Immature natural killer cell (primary cell): ENCODE measurements at places on chromosomes 11 and 22. TPM values are rescaled to one million over a fixed set of nuclear protein-coding genes. Genes with fewer than 3 reads are reported as not detected.
A peak's percentile ranks its signal among the peaks of the same experiment; 100 is the strongest.

DNA sequence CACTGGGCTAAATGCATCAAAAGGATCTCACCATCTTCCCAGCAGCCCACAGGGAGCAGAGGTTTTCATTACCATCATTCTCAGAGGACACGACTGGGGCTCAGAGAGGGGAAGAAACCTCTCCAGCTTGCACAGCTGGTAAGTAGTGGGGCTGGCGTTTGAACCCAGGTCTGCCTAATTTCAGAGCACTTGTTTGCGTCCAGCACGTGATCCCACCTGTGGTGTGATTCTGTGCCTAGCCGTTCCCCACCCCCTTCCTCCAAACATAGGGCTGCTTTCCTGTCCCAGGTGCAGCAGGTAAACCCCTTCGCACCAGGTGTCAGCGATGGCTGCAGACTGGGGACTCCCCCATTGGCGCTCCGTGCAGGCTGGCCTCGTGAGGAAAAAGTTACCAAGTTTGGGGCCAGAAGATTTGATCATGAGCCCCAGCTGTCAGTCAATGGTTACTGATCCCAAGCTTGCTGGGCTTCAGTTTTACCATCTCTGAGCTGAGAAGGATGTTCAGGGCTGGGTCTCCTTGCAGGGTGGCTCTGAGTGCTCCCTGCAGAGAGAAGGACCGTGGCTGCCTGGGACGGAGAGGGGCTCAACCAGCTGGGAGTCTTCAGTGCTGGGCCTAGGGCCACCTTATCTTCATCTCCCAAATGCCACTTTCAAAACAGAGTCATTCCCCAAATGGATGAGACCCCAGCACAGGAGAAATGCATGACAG lies 445.6 kb downstream of the TBC1D22A start:
- H3K36me3 ChIP-seq = no peaks in the 10 kb centered on the region
- no peak for DNase-seq
- H3K27ac ChIP-seq = no peak overlapping the region
- H3K27me3 ChIP-seq = peaks cover 2% of the 10 kb centered on the region
- no peaks in the 10 kb centered on the region for H3K4me1 ChIP-seq
- H3K4me3 ChIP-seq = no peak overlapping the region

GRCh38 chr22:36546092-36546804 lies 17.3 kb upstream of the EIF3D start:
- DNase-seq = no peak
- peaks cover 13% of the 10 kb centered on the region for H3K27me3 ChIP-seq
- H3K4me3 ChIP-seq = no peak overlapping the region
- no peaks in the 10 kb centered on the region for H3K4me1 ChIP-seq
- H3K27ac ChIP-seq = no peak overlapping the region

- peaks cover 14% of the 10 kb centered on the region for H3K36me3 ChIP-seq
- no peak for DNase-seq
- H3K27me3 ChIP-seq = no peaks in the 10 kb centered on the region
- no peaks in the 10 kb centered on the region for H3K4me1 ChIP-seq
- no peak overlapping the region for H3K27ac ChIP-seq
- H3K4me3 ChIP-seq = no peak overlapping the region
Measured at GRCh38 chr22:37880668-37881440, 25.2 kb upstream of the MICALL1 start.

GRCh38 chr11:123560006-123560405 lies 94.4 kb downstream of the SCN3B start:
- peaks cover 2% of the 10 kb centered on the region for H3K27me3 ChIP-seq
- peak overlapping the region; percentile 91 for H3K4me3 ChIP-seq
- no peaks in the 10 kb centered on the region for H3K36me3 ChIP-seq
- H3K27ac ChIP-seq = peak overlapping the region; percentile 44
- H3K4me1 ChIP-seq = peaks cover 13% of the 10 kb centered on the region
- peak; percentile 12 for DNase-seq

DNA sequence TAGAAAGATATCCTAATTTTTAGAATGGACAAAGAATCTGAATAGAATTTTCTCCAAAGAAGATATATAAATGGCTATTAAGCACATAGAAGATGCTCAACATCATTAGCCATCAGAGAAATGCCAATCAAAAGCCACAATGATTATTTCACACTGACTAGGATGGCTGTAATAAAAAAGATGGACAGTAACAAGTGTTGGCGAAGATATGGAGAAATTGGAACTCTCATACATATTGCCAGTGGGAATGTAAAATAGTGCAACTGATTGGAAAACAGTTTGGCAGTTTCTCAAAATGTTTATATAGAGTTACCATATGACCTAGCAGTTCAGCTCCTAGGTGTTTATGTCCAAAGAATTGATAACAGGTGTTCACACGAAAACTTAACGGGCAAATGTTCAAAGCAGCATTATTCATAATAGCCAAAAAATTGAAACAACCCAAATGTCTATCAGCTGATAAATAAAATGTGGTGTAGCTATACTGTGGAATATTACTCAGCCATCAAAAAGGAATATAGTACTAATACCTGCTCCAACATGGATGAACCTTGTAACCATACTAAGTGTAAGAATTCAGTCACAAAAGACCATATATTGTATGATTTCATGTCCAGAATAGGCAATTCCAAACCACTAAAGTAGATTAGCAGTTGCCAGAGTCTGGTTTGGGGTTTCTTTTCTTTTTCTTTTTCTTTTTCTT lies 29.7 kb downstream of the ART5 start:
- H3K36me3 ChIP-seq = no peaks in the 10 kb centered on the region
- H3K27ac ChIP-seq = no peak overlapping the region
- peaks cover 11% of the 10 kb centered on the region for H3K4me1 ChIP-seq
- H3K27me3 ChIP-seq = peaks cover 3% of the 10 kb centered on the region
- DNase-seq = no peak
- no peak overlapping the region for H3K4me3 ChIP-seq

- no peak overlapping the region for H3K4me3 ChIP-seq
- no peak for DNase-seq
- H3K27me3 ChIP-seq = peaks cover 3% of the 10 kb centered on the region
- no peaks in the 10 kb centered on the region for H3K36me3 ChIP-seq
Measured at GRCh38 chr11:2839395-2839943, 46.1 kb downstream of the CDKN1C start.

GRCh38 chr22:38649841-38650522 lies 6.2 kb downstream of the FAM227A start:
- no peak overlapping the region for H3K4me3 ChIP-seq
- peaks cover 3% of the 10 kb centered on the region for H3K27me3 ChIP-seq
- DNase-seq = no peak
- H3K27ac ChIP-seq = no peak overlapping the region
- H3K36me3 ChIP-seq = no peaks in the 10 kb centered on the region
- H3K4me1 ChIP-seq = no peaks in the 10 kb centered on the region

GRCh38 chr11:28259177-28259843 lies 151.1 kb downstream of the METTL15 start:
- H3K27me3 ChIP-seq = peaks cover 4% of the 10 kb centered on the region
- no peak for DNase-seq
- peaks cover 4% of the 10 kb centered on the region for H3K4me1 ChIP-seq
- peaks cover 23% of the 10 kb centered on the region for H3K36me3 ChIP-seq
- H3K4me3 ChIP-seq = no peak overlapping the region

- peak; percentile 7 for DNase-seq
- no peaks in the 10 kb centered on the region for H3K36me3 ChIP-seq
- H3K27me3 ChIP-seq = peaks cover 12% of the 10 kb centered on the region
- H3K27ac ChIP-seq = no peak overlapping the region
- peaks cover 12% of the 10 kb centered on the region for H3K4me1 ChIP-seq
Measured at GRCh38 chr11:130037881-130038585, 31.7 kb upstream of the APLP2 start.

GRCh38 chr11:65381716-65382032 lies 772 bp downstream of the SLC25A45 start:
- no peak for DNase-seq
- H3K4me1 ChIP-seq = peaks cover 44% of the 10 kb centered on the region

DNA sequence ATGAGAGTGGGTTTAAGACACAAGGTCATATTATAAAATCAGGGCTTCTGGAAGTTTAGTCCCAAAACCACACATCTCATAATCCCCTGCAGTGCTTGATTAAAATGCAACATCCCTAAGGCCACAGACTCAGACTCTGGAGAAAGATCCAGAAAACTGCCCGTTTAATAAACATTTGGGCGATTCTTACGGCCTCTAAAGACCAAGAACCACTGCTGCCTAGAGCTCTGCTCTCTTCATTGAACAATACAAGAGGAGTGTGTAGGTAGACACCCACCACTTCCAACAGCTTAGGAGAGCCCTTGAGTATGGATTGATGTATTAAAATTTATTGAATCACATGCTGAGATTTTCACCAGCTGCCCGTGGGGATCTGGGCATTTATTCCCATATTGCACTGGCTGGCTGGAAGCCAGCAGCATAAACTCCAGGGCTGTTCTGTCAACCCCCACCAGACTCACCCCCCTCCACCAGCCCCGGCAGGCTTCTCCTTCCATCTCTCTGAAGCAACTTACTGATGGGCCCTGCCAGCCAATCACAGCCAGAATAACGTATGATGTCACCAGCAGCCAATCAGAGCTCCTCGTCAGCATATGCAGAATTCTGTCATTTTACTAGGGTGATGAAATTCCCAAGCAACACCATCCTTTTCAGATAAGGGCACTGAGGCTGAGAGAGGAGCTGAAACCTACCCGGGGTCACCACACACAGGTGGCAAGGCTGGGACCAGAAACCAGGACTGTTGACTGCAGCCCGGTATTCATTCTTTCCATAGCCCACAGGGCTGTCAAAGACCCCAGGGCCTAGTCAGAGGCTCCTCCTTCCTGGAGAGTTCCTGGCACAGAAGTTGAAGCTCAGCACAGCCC lies 749 bp upstream of the BEST1 start:
- no peak for DNase-seq
- no peaks in the 10 kb centered on the region for H3K4me1 ChIP-seq
- H3K27me3 ChIP-seq = peaks cover 2% of the 10 kb centered on the region
- no peak overlapping the region for H3K27ac ChIP-seq
- no peaks in the 10 kb centered on the region for H3K36me3 ChIP-seq

DNA sequence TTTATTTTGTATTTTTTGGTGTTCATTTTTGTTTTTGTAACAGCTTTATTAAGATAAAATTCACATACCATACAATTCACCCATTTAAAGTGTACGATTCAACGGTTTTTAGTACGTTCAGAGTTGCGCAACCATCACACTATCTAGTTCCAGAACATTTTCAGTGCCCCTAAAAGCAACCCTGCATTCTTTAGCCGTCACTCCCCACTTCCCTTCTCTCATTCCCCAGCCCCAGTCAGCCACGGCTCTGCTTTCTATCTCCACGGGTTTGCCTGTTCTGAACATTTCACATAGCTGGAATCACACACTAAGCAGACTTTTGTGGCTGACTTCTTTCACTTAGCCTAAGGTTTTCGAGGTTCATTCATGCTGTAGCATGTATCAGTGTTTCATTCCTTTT lies 9.6 kb upstream of the KCNQ1OT1 start:
- no peak for DNase-seq
- no peak overlapping the region for H3K4me3 ChIP-seq
- H3K27ac ChIP-seq = no peak overlapping the region
- H3K27me3 ChIP-seq = peaks cover 3% of the 10 kb centered on the region
- H3K36me3 ChIP-seq = no peaks in the 10 kb centered on the region

- no peak overlapping the region for H3K27ac ChIP-seq
- H3K4me1 ChIP-seq = no peaks in the 10 kb centered on the region
- peaks cover 13% of the 10 kb centered on the region for H3K36me3 ChIP-seq
- no peak overlapping the region for H3K4me3 ChIP-seq
- no peaks in the 10 kb centered on the region for H3K27me3 ChIP-seq
Measured at GRCh38 chr11:125663910-125664309, 16.7 kb downstream of the ACRV1 start.

DNA sequence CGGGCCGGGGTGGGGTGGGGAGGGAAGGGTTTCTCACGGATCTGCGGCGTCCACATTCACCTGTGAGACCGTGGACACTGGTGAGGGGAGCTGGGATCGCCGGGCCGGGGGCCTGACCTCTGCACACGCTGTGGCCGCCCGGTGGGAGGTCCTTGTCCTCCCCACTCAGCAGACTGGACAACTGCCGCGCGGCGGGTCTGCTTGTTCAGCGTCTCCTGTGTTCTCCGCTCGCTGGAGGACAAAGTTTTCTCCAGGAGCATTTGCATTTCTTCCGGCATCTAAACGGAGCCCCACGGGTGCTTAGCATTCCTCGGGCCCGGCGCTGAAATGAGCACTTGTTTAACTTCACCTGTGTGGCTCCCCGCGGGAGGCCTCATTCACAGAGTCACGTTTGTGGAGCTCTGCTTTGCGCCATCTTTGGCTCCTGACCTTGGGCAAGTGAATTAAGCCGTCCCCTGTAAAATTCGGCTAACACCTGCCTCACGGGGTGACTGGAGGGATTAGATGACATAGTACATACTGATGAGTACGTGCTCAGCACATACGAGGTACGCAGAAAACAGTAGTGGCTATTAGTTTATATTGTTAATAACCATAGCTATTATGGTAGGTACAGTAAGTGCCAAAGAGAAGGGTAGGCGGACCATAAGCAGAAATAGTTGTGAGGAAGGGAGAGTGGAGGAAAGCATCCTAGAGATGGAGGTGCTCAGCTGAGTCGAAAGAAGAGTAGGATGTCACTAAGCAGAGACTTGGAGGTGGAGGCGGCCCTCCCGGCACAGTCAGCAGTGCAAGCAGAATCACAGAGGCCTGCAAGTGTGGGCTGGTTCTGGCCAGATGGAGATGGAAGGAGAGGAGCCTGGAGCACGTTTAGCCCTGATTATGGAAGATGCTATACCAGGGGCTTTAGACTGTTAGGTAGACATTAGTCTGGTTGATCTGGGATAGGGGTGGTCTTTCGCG lies 885 bp downstream of the TRMU start:
- peak overlapping the region; percentile 94 for H3K27ac ChIP-seq
- H3K4me1 ChIP-seq = peaks cover 46% of the 10 kb centered on the region
- H3K36me3 ChIP-seq = peaks cover 14% of the 10 kb centered on the region
- DNase-seq = no peak
- H3K27me3 ChIP-seq = peaks cover 2% of the 10 kb centered on the region

DNA sequence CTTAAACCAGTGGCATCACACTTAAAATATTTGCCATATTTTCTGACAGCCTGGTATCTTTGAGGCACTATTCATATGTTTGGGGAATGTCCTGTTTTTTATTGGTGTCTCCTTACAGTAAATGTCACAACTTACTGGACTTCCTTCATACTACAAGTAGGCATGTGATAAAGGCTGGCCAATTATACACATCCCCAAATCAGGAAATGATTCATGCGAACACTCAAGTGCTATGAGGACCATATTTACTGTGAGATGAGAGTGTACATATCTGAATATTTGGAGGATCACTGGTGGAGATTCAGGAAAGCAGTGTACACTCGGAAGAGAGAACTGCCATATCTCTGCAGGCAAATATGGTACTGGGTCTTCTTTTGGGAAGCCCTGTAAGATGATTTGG lies 913.8 kb upstream of the CHORDC1 start:
- no peaks in the 10 kb centered on the region for H3K36me3 ChIP-seq
- no peak for DNase-seq
- no peak overlapping the region for H3K27ac ChIP-seq
- H3K4me1 ChIP-seq = no peaks in the 10 kb centered on the region
- no peak overlapping the region for H3K4me3 ChIP-seq

Gene CSF2RB
- 0.47 TPM for polyA plus RNA-seq

Gene DUSP8
- not detected for polyA plus RNA-seq

Gene SMTNL1
- not detected for polyA plus RNA-seq
